Stimulated activated CD8-positive, alpha-beta memory T cell treated with anti-CD3 and anti-CD28 coated beads, Interleukin-4, amount 100 ng/mL, for 48 hours (primary cell): ENCODE measurements at places on chromosomes 3 and 15.

- no peak for DNase-seq
Measured at GRCh38 chr15:89749054-89749453, 2.0 kb downstream of the MESP1 start.

DNA sequence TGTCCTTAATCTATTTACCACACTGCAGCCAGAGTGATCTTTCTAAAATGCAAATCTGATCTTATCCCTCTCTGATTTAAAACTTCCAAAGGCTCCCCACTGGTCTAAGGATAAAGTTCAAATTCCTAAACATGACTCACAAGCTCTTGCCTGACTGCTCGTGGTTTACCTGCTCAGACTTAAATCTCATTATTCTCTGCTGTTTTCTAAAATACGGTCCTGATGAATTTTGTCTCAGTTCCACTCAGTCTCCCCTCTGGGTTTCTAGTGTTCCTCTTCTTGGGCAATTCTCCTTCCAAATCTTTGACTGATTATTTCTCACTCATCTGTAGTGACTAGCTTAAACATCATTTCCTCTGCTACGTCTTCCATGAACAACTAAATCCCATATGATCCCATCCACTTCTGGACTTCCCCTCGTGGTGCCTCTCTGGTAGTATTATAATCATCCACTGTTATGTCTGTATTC is 108.3 kb downstream of the P3H2 start:
- no peak for DNase-seq

- DNase-seq = no peak
Measured at GRCh38 chr3:127889976-127890650, 24.9 kb upstream of the KBTBD12 start.

DNA sequence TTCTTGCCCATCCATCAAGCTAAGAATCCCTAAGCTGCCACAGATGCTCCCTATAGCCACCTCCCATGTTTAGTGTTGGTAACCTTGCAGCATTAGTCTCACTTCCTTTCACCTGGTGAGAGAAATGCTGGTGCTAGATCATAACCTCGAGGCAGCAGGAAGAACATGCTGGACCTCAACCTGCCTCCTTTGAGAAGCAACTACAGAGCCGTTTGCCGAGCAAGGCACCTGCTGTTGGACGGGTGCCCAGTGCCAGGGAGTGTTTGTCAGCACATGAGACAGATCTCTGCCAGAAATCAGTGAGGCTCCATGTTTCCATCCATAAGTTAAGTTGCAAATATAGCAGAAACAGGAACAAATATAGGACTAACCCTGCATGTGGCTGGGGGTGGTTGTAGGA is 955.7 kb downstream of the TUSC7 start:
- no peak for DNase-seq

DNA sequence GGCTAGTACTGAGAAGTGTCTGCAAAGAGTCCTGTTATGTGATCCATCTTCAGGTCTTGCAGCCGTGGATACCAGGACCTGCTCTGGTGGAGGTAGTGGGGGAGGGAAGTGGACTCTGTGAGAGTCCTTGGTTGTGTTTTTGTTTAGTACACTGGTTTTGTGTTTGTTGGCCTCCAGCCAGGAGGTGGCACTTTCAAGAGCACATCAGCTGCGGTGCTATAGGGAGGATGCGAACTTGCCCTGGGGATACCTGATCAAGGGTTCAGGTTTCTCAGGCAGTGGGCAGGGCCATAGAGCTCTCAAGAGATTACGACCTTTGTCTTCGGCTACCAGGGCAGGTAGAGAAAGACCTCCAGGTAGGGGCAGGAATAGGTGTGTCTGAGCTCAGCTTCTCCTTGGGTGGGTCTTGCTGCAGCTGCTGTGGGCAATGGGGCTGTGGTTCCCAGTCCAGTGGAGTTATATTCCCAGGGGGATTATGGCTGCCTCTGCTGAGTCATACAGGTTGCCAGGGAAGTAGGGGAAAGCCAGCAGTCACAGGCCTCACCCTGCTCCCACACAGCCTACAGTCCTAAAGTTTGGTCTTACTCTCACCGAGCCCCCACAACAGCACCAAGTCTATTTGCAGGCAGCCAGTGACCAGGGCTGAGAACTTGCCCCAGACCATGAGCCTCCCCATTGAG is 132.8 kb upstream of the NPHP3 start:
- DNase-seq = no peak

DNA sequence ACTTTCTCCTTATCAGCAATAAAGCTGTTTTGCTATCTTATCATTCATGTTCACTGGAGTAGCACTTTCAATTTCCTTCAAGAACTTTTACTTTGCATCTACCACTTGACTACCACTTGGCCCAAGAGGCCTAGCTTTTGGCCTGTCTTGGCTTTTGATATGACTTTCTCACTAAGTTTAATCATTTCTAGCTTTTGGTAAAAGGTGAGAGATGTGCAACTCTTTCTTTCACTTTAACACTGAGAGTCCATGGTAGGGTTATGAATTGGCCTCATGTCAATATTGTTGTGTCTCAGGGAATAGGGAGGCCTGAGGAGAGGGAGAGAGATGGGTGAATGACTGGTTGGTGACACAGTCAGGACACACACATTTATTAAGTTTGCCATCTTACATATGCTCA is 31.0 kb upstream of the FAM3D start:
- DNase-seq = no peak

GRCh38 chr3:128606094-128606493 is 44.5 kb downstream of the RPN1 start:
- DNase-seq = no peak

- DNase-seq = no peak
Measured at GRCh38 chr15:58755956-58756355, 6.4 kb upstream of the ADAM10 start.

DNA sequence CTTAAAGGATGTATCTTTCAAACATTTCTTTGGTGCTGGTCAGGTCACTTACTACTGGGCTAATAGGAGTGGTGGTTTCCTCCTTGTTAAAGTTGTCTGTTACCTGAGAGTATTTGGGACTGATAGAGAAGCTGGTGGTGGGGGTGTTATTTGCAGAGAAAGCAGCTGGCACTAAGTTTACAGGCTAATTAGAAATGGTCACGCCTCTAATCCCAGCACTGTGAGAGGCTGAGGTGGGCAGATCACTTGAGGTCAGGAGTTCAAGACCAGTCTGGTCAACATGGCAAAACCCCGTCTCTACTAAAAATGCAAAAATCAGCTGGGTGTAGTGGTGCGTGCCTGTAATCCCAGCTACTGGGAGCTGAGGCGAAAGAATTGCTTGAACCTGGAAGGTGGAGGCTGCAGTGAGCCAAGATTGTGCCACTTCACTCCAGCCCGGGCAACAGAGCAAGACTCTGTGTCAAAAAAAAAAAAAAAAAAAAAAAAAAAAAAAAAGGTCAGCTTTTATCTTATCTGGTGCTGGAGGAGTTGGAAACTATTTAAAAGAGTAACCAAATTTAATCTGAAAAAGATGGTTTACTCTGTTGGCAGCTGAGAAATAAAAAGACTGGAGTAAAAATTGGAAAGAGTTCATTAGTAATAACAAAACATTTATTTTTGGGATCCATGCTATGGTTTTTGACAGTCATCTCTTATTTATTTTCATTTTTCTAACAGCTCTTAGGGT is 332.6 kb downstream of the PTPRG start:
- no peak for DNase-seq

DNA sequence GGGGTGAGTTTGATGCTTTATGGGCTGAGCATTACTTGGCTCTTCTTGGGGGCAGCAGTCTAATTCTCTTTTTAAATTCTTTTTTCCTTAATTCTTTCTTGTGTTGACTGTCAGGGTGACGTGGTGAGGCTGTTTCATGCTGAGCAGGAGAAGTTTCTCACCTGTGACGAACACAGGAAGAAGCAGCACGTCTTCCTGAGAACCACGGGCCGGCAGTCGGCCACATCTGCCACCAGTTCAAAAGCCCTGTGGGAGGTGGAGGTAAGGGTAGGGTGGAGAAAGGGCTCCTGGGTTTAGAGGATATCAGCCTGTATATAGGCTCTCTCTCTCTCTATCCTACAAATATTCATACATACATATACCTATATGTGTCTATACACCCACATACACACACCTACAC is 152.3 kb downstream of the ITPR1 start:
- DNase-seq = no peak

GRCh38 chr15:38454696-38455090 is 766 bp downstream of the FAM98B start:
- DNase-seq = no peak

GRCh38 chr3:119259821-119260220 is 19.1 kb upstream of the B4GALT4 start:
- DNase-seq = no peak

- no peak for DNase-seq
Measured at GRCh38 chr3:11588755-11589154, 55.0 kb downstream of the VGLL4 start.

DNA sequence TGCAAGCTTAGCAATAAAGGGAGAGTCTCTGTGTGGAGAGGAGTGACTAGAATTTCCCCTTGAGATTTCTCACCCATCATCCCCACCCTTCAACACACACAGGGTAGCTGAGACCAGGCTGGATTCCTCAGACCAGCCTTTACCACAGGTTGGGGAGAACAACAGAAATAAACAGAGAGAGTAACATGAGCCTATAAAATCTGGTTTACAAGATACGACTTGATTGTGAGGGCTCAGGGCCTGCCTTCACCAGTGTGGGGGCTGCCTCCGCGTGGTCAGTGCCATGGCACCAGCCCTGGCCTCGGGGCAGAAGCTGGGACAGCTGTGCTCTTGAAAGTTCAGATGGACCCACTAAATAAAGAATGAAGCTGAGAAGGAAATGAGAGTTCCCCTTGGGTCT is 14.6 kb upstream of the MAGEF1 start:
- DNase-seq = no peak

GRCh38 chr15:28909958-28910500 is 24.3 kb downstream of the APBA2 start:
- DNase-seq = no peak

- DNase-seq = no peak
Measured at GRCh38 chr15:73845507-73845906, 27.9 kb upstream of the TBC1D21 start.

- no peak for DNase-seq
Measured at GRCh38 chr15:51097553-51098330, 3.0 kb upstream of the TNFAIP8L3 start.

- DNase-seq = no peak
Measured at GRCh38 chr3:40680685-40681657, 156.2 kb downstream of the ZNF621 start.

DNA sequence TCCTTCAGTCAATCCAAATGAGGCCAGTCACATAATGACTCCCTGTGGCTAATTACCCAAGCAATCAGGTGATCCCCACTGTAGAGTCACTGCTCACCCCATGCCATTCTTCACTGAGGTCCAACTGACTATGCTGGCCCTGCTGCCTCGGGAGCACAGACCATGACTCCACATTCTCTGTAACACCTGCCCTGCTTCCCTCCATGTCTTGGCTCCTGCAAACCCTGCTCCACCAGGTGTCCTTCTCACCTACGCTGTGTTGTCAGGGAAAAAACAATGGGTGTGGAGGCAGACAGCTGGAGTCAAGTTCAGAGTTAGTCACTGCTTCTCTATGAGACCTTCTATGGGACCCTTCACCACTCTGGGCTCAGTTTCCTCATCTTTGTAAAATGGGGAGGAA is 6.1 kb upstream of the SFMBT1 start:
- no peak for DNase-seq

- no peak for DNase-seq
Measured at GRCh38 chr15:82856397-82857170, 47.2 kb downstream of the WHAMM start.

DNA sequence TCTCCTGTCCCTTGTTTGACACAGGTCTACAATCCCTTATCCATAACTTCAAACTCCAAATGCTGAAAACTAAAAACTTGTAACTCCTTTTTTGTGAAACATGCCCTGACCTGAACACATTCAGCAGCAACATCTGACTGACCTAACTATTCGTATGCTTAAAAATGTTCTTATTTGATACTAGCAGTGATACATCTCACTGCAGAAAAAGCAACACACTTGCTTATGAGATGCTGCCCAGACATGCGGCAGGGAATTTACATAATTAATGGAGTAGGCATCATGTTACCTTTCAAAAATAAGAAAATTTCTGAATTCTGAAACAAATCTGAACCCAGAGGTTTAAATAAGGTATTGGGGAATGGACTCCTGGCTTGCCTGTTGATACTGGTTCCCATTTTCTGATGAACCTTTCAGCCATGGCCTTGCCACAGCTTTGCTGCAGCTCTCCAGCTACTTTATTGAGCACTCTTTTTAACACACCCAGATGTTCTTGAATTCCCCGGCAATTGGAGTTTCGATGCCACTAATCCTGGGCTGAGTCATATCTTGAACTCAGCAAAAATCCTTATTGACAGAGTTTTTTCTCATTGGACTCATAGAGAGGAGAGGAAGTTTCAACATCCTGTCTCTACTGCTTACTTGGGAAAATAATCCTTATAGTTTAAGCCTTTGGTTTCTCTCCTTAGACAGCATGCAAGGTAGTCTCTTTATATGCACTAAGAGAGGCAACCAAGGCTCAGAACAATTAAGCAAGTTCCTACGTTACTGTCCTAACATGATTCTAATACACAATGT is 296.6 kb upstream of the LMCD1 start:
- DNase-seq = no peak

DNA sequence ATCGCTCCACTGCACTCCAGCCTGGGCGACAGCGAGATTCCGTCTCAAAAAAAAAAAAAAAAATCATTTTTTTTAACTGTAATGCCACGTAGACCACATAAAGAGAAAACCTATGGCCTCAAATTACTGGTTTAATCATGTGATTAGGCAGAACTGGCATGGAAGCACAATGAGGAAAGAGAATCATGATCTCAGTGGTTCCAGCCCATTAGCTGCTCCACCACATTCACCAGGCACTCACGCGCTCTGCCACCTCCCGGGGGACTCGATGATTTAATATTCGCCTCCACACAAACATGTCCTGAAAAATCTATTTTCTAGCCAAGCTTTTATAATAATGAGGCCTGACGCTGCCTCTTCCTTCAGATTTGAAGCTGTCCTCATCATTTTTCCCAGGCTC is 204.7 kb downstream of the TBL1XR1 start:
- DNase-seq = no peak

DNA sequence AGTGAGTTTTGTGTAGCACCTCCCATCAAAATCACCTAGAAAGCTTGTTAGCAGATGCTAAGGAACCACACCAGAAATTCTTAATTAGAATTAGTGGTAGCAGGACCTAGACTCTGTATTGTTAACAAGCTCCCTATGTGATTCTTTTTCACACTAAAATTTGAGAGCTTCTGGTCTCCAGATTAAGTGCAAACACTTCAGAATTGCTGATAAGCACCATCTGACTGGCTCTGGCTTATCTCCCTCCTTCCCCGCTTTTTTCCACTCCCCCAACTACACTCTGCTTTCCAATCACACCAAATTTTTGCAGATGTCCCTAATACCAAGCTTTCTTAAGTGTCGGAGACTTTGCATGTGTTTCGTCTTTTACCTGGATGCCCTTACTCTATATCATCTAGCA is 410.1 kb upstream of the DPH6 start:
- DNase-seq = no peak
